ENCODE measurements at places on chromosomes 2 and 18.

GRCh38 chr2:194826241-194826640 lies 830.8 kb upstream of the SLC39A10 start:
- no peak for DNase-seq

DNA sequence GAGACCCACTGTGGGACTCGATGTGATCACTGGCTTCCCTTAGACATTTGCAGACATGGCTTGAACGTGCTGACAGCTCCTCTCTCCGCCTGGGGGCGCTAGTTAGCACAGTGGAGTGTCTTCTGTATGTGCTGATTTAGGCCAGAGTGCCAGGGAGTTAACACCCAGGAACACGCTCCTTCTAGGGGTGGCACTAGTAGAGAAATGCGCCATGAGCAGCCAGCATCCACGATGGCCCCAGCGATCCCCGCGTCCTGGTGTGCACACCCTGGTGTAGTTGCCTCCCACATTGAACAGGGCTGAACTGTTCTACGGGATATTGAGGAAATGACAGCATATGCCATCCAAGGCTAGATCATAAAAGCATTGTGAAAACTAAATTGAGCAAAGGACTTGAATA lies 11.4 kb upstream of the NMUR1 start:
- no peak for DNase-seq

GRCh38 chr2:112198780-112199179 lies 56.1 kb downstream of the ZC3H8 start:
- no peak for DNase-seq

DNA sequence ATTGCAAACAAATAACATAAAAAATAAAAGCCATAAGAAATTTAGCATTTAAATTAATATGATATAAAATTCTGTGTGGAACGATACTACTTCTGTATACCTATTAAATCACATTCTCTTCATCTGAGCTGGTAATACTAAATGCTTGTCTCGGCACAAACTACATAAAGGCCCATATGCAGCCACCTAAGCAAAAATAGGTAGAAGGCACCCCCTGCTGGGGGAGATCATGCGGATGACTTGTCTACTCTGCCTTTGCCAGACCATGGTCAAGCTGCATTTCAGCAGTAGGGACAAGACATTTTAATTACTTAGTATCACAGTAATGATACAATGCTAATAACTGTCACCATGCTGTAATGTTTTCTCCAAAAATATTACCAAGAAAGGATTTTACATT lies 108.0 kb downstream of the CDH19 start:
- peak; percentile 39 for DNase-seq

DNA sequence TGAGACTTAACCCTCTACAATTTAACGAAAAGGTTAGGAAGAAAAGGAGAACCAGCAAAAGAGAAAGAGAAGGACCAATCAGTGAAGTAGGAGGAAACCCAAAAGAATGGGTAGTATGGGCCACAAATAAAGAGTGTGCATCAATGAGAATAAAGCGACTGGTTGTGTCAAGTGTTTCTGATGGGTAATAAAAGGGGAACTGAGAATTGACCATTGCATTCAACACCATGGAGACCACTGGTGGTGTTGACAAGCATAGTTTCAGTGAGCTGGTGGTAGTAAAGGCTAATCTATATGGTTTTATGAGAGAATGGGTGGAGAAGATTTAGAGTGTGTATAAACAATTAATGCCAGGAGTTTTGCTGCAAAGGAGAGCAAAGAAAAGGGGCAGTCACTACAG lies 75.4 kb downstream of the CSRNP3 start:
- no peak for DNase-seq

DNA sequence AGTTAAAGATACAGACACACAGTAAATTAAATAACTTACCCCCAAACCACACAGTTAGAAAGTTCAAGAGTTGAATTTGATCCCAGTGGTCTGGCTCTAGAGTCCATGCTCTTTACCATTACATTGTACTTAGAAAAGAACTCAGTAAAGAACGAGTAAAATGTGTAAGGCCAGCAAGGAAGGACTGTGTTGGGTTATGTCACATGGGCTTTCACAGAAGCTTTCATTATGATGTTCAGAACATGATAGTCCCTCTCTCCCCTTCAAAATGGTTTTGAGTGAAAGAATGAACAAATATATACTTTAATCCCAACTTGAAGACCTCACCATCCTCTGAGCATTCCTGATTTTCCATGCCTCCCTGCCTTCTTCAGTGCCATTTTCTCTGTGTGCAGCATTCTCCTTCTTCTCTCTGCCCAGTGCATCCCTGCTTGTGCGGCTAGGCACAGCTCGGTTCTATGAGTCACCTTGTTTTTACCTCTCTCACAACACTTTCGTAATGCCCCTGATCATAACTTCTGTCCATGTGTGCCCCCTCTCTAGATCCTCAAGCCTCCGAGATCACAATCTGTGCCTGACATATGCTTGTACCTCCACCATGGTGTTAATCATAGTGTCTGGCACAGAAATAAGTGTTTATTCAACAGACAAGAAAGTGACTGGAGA lies 22.0 kb downstream of the RASGRP3 start:
- DNase-seq: no peak

DNA sequence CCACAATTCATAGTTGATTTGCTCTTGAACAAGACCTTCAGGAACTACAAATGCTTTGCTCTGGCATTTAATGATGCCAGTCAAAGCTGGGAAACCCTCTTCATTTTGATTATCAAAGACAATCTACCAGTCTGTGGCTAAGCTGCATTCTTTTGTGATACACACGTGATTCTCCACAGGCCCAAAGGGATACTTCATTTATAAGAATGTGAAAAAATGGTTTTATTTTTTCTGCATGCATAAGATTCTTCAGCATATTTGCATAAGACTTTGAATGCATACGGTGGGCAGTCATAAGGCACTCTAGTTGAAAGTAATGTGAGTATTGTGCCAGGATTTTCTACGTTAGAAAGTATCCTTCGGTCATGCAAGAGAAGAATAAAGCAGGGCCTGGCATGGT lies 33.0 kb upstream of the ARL5A start:
- no peak for DNase-seq

DNA sequence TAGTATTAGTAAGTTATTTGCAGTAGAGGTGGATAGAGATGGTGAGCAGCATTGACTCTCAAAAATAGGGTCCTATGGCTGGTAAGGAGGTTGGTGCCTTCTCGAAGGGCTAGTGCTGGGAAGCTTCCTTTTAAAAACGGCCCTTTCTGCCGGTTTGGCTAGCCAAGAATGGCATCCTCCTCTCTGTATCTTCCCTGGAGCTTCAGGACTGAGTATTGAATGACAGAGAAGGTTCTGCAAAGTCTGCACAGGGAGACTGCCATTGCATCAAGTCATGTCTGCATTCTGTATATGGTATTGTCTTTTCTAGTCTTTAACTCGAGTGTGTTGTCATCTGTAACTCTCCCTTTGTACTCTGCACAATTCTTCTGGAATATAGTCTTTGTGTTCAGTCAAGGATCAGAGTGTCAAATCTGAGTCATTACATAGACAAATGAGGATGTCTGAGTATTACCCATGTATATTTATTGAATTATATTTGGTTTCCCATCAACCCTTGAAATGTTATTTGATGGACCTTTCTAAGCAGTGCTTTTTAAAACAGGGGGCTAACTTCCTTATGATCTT lies 1.1 kb downstream of the LDLRAD4 start:
- no peak for DNase-seq

DNA sequence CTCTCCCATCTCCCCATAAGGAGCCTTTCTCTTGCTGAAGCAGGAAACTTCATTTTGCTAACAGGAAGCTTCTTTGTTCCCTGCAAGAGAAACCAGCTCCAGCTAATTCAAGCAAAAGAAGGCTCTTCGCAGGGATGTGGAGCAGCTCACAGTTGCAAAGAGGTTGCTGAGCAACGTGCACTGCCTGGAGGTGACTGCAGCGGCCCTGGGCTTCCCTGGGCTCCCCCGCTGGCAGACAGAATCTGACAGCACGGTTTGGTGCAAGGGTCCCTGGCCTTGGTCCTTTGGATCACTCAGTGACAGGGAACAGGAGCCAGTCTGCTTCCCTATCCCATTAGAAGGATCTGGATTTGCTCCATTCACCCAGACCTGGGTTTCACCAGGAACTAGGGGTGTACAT lies 25.8 kb downstream of the GPR55 start:
- DNase-seq: no peak

DNA sequence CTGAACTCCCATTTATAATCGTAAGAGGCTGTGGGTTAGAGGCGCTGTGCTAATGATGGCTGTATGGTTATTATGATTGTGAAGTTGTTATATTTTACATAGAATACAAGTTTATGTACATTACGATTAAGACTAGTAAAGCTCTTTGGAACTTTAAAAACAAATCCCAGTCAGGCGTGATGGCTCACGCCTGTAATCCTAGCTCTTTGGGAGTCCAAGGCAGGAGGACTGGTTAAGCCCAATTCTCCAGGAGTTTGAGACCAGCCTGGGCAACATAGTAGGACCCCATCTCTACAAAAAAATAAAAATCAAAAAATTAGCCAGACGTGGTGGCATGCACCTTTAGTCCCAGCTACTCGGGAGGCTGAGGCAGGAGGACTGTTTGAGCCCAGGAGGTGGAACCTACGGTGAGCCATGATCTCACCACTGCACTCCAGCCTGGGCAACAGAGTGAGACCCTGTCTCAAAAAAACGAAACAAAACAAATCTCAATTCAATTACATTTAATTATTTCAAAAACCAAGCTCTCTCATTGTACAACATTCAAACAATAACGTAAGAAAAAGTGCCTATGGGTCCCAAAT lies 23.9 kb upstream of the KCMF1 start:
- DNase-seq: no peak

DNA sequence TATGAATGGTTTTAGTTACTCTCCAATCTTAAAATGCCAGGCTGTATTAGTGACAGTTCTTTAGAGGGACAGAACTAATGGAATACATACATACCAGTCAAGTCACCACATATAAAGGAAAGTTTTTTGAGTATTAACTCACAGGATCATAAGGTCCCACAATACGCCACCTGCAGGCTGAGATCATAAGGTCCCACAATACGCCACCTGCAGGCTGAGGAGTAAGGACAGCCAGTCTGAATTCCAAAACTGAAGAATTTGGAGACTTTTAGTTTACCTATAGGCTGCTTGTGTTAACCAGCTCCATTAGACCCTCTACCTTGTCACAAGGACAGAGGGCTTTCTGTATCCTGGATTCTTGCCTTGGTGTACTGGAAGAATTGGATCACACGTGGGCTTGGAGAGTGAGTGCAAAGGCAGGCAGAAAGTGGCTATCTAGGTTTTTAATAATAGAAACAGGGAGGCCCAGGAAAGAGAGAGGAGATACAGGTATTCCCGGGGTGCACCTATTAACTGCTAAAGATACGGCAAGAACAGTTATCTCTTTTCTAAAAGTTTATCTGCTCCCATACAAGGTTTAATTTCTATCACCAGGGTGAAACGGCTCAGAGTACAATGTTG lies 234.9 kb upstream of the CYRIA start:
- DNase-seq: no peak

- DNase-seq: no peak
These were observed 416.6 kb downstream of the RAD51AP2 start for GRCh38 chr2:17101596-17101995.

DNA sequence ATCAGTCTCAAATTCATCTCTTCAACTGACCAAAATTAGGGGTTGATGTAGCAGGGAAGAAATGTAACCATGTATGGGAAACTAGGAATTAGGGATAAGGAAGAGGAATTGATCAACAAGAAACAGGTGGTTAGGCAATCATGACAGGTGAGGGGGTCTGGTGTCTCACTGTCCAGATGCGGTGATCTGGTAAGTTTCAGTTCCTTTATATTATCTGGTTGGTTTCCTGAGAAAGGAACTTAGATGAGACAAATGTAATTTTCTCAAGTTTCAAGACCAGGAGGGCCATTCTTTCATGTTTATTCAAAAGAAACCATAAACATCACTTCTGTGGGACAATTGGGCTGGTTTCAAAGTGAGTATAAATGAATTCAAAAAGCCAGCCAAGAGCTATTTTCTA lies 306.2 kb upstream of the KCNJ3 start:
- no peak for DNase-seq

GRCh38 chr18:49658823-49659404 lies 97.1 kb downstream of the LIPG start:
- DNase-seq: no peak

All from urothelium cell line (cell line).